Cardiac muscle cell (in vitro differentiated cells and primary cell): ENCODE measurements at places on chromosomes 11 and 22. TPM values are rescaled to one million over a fixed set of nuclear protein-coding genes. Genes with fewer than 3 reads are reported as not detected.

DNA sequence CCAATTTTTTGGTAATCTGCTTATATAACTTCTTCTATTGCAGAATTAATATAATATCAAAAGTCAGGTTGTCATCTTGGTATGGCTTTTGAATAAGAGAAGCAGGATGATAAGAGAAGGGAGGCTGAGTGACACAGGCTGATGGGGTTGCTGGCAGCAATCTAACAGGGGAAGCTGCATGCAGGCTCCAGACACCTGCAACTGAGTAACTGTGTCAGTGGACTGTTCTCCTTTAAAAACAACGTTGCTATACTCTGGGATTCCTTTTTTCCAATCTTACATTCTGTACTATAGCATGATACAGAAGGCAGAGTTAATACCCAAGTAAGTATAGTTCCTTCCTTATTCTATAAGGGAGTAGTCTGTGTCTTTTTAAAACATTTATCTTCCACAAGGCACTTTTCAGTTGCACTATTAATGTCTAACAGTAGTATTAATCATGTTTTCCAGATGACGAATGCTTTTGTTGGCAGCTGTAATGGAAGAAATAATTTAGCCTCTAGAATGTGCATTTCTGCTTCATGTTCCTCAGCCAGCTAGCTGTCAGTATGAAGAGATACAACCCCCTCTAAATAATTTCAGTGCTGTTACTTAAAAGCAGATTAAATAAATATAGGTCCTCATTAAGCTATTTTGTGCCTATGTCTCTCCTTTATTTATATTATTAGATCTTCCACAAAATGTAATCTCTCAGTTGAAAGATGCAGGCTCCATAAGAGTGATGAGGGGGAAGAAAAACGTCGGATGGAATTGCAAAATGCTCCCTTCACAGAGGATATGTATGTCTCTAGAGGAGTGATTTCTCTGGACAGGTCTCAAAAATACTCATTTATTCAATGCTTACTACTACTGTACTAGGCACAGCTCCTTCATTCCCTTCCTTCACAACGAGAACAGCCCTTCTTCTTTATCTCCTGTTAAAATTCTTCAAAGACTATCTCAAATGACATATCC is 50.8 kb downstream of the ATG16L2 start:
- DNase-seq: no peak

GRCh38 chr22:40199223-40199622 is 21.5 kb downstream of the TNRC6B start:
- no peak for DNase-seq

DNA sequence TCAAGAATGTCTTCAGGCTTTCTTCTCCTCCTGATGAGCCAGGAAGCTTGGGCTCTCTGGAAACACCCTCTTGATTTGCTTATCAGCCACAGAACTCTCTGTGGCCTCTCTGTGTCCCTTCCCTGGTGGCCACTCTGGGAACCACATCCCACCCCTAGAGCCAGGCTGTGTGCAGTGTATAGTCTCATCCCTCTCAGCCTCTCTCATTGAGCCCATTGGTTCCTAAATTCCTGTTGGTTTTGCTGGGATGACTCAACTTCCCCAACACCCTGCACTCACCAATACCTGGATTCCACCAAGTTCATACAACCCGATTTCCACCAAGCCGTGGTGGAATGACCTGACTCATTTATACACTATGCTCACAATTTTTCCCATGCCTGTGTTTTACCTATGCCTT is 5.2 kb downstream of the IRAG1 start:
- no peak for DNase-seq

DNA sequence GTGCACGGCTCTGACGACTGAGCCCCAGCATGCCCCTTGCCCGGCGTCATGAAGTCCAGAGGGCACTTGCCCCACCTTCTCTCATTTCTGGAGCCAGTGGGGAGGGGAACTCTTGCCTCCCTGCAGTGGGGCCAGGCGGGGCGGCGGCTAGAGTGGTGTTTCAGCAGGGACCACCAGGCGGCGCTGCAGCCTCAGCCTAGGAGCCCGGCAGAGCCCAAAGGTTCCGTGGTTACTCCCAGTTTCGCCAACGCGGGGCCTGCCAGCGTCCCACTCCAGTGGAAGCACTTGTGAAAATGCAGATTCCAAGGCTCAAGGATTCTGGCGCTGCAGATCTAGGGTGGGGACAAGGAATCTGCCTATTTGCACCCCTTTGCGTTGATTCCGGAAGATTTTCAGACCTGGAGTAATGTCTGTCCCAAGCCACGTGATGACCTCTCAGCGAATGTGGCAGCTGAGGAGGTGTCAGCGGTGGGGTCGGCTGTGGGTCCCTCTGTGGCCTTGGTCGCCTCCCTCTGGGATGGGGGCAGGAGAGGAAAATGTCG is 55.7 kb downstream of the CD82 start:
- peak; percentile 73 for DNase-seq

DNA sequence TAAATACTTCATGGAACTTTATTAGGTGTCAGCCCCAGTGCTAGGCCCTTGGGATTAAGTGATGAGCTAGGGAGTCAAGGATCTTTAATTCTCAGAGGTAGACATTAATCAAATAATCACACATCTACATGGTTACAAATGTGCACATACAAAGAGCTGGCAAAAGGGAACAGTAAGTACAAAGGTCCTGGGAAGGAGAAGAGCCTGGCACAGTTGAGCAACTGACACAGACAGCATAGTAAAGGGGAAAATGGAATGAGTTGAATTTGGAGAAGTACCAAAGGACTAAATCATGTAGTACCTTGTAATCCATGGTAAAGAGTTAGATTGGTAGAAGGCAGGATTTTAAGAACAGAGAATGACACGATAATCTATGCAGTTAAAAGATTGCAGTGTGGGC is 116.3 kb downstream of the APIP start:
- no peak for DNase-seq

DNA sequence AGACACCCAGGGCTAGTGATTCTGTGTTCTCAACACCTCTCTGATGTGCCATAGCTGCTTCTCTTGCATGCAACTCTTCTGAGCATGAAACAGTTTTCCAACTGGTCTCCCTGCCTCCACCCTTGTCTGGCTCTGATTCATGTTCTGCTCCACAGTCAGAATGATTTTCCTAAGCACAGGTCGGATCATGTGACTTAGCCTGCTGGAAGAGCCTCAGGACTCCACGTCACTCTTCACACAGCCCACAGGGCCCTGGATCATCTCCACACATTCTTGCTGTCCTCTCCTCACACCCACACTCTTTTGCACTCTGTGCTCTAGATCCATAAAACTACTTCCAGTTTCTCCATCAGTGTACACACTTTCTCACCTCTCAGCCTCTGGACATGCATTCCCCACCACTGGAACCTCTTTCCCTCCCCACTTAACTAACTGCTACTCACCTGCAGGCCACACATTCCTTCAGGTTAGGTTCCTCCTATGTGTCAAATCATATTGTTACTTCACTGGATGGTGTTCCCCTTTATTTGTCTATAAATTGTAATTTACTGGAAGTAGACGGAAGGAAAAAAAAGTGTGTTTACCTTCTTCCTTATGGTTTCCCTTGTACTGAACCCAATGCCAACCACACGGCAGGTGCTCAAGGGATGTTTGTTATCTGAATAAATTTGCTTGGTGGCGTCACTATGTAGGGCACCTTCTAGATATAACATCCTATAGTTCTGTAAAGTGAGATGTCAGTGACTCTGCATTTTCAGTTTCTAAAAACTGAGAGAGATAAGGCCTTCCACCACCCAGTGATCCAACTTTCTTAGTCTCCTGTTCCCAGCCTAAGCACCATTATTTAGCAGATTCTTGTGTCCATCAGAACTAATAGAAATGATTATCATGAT is 133.7 kb downstream of the ETS1 start:
- no peak for DNase-seq

GRCh38 chr11:100152766-100153165 is 534.3 kb upstream of the ARHGAP42 start:
- no peak for DNase-seq

TMEM45B gene
- total RNA-seq: 0.18 and 0.33 TPM in 2 replicates

ADORA2A gene
- 9.1 and 13.7 TPM in 2 replicates for total RNA-seq

SLC29A2 gene
- total RNA-seq: 30.2 and 36.8 TPM in 2 replicates

BIK gene
- total RNA-seq: 21.0 and 41.7 TPM in 2 replicates

P2RX6 gene
- total RNA-seq: 8.6 and 11.8 TPM in 2 replicates

GAB4 gene
- not detected in 2 replicates for total RNA-seq
